Activated CD8-positive, alpha-beta T cell treated with anti-CD3 and anti-CD28 coated beads for 36 hours (primary cell): ENCODE measurements at places on chromosomes 3 and 15. TPM values are rescaled to one million over a fixed set of nuclear protein-coding genes. Genes with fewer than 3 reads are reported as not detected.
A peak's percentile ranks its signal among the peaks of the same experiment; 100 is the strongest.

DNA sequence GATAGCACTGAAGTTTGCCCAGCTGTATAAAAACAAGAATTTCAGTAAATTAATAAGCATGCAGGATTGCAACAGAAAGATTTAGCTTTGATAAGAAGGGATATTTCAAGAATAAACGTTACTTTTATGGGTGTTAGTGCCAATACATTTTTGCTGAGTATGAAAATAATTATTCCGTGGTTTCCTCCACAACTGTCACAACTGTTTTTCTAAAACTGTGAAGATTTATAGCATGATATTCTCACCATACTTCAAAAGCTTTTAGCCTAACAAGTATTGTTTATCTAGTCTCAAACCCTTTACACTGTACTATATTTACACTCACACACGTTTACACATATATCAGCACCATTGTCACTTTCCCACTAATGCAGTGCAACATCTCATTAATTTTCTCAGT, 200.5 kb downstream of the TPRG1 start:
- DNase-seq: no peak

DNA sequence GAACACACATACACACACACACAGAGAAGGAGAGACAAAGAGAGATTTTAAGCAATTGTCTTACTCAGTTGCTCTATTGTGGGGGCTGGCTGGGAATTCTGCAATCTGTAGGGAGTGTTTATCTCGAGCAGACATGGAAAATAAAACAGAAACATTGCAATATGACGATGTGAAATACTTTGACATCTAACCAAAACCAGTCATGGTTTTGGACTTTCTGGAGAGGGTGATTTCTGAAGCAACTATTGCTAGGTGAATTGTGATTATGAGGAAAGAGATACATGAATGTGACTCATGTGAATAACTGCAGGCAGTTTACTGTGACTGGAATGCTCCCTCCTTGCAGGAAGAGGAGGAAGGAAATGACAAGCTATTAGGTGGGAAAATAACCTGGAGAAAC, 12.3 kb upstream of the PHLDB2 start:
- no peak for DNase-seq

- DNase-seq: no peak
Measured at GRCh38 chr3:106014518-106014917, 145.7 kb upstream of the CBLB start.

DNA sequence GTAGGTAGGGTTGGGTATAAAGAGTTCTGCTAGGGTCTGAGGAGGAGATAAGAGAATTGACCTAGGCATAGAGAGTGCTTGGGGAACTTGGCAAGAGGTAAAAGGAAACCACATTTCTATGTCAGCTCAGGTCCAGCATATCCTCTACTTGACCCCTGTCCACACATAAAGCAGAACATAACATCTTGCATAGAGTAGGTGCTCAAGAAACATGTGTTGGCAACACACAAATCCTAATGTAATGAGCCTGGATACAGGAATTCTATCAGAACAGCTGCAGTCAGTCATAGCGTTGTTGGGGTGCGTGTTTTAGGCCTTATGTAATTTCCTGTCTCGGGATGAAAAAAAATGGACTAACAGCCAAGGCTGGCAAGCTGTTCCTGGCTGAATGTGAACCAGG, 35.0 kb upstream of the PLCL2 start:
- DNase-seq: no peak

- DNase-seq: no peak
Measured at GRCh38 chr3:131630097-131630496, 127.3 kb upstream of the MRPL3 start.

- no peak for DNase-seq
Measured at GRCh38 chr3:95200384-95200783, 1137.5 kb downstream of the NSUN3 start.

GRCh38 chr3:185151964-185152409, 873 bp downstream of the C3orf70 start:
- DNase-seq: no peak

- DNase-seq: no peak
Measured at GRCh38 chr3:127768346-127769008, 53.8 kb downstream of the MGLL start.

GRCh38 chr3:16085884-16086608, 88.4 kb upstream of the GALNT15 start:
- no peak for DNase-seq

GRCh38 chr3:59812237-59813147, 762.7 kb upstream of the CFAP20DC start:
- no peak for DNase-seq

GRCh38 chr3:29141918-29142275, 139.0 kb upstream of the RBMS3 start:
- DNase-seq: no peak

DNA sequence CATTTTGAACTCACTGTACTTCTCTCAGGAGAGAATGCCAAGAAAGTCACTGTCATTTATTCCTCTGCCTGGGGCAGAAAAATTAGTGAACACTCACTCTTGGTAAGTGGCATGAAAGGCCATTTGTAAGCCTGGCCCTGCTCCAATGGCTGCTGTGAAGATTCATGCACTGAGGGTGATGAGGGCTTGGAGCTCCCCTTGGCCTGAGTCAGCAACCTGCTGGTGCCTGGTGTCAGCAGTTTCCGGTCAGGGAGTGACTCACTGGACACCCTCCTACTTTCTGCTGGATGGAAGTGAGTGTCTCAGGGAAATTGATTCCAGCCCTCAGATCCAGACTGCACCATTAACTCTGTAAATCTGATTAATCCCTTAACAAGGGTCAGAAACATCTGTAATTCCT, 37.6 kb downstream of the TRA2B start:
- DNase-seq: no peak

DNA sequence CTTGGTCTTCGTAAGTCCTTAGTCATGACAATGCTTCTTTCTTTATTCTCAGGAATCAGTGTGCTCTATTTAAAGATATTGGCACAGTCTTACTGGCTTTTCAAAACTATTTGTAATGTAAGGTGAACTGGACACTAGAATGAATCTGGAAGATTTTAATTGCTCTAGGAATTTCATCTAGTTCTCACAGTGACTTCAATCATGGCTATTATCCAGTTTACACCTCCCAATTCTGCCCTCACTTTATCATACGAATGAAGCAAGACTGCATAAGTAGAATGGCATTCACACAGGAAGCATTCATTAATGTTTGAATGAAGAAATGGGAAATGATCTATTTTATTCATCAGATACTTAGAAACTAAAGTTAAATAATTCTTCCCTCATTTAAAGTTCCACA, 26.7 kb upstream of the DRD3 start:
- no peak for DNase-seq

- no peak for DNase-seq
Measured at GRCh38 chr3:98003306-98003969, 31.2 kb upstream of the RIOX2 start.

DNA sequence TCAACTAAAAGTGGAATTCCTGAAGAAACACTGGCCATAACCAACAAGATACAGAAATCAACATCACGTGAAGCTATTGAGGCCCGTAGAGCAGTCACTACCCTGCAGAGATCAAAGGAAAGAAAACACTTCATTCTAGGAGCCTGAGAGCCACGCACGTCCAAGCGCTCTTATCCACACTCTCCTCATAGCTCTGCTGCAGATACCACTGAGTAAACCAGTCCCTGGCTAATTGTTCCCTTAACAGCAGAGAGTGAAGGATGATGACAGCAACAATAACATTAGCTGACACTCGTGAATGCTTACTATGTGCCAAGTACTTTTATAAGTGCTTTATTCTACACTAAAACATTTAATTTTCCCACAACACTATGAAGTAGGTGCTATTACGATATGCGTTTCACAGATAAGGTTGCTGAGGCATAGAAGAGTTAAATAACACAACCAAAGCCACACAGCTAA, 271.0 kb upstream of the GADL1 start:
- DNase-seq: no peak

DNA sequence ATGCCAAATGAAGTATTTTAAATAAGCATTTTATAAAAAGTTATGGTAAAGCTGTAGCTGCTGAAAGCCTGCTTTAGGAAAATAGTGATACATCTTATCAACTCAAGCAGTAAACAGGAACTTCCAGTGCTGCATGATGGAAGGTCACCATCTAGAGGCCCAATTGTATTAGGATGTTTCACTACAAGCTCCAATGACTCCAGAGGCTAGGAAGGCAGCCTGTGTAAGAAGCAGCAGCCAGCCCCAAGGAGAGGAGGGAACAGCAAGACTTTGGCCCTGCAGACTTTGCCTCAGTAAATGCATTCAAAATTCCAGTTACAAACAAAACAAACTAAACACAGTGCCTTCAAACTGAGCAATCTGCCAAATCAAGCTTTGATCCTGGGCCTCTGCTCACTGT, 32.1 kb downstream of the ILDR1 start:
- DNase-seq: no peak

- peak; percentile 2 for DNase-seq
Measured at GRCh38 chr3:168865022-168865551, 769.4 kb upstream of the GOLIM4 start.

GRCh38 chr15:66046751-66047150, 177.5 kb downstream of the RAB11A start:
- peak; percentile 12 for DNase-seq

- peak; percentile 22 for DNase-seq
Measured at GRCh38 chr15:76903251-76903681, 1.9 kb downstream of the SCAPER start.

DNA sequence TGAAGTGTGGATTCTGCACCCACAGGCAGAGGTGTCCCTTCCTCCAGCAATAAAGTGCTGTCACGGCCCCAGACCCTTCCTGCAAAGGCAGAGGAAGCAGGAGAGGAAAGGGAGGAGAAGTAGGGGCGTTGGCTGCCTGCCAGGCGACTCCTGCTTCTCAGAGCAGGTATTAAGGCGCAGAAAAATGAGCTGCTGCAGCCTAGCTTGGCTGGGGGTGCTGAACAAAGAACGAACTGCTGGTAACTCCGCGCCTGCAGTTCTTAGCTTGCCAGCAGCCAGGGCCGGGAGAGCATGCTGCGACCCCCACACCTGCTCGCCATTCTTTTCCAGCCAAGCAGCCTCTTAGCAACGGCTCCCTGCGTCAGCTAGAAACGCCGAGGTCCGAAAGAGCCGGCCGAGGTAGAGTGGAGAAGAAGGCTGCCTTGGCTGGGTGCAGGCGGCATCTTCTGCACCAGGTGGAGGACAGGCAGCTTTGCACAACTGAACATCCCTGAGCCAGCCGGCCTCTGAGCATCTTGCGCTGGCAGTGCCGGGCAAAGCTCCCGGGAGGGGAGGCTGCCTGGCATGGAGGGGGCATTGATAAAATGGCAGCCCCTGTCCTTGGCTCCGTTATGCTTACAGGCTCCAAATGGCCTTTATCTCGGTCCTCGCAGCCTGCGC, 296.0 kb downstream of the MEX3B start:
- no peak for DNase-seq

DNA sequence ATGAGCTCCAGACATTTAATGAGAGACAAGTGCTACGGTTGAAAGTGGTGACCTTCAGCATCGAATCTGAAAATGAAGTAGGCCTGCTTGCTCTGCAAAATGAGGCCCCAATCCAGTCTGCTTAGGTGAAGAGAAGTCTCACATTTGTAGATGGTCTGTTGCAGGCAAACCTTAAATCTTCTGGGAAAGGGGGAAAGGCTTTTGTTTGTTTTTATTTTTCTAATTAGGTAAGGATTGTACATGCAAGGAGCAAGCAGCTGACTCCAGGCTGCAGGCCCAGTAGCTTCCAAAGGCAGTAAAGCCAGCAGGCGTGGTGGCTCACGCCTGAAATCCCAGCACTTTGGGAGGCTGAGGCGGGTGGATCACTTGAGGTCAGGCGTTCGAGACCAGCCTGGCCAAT, 74.3 kb downstream of the HMG20A start:
- DNase-seq: no peak

- DNase-seq: no peak
Measured at GRCh38 chr3:166634091-166634746, 745.9 kb downstream of the ZBBX start.

DNA sequence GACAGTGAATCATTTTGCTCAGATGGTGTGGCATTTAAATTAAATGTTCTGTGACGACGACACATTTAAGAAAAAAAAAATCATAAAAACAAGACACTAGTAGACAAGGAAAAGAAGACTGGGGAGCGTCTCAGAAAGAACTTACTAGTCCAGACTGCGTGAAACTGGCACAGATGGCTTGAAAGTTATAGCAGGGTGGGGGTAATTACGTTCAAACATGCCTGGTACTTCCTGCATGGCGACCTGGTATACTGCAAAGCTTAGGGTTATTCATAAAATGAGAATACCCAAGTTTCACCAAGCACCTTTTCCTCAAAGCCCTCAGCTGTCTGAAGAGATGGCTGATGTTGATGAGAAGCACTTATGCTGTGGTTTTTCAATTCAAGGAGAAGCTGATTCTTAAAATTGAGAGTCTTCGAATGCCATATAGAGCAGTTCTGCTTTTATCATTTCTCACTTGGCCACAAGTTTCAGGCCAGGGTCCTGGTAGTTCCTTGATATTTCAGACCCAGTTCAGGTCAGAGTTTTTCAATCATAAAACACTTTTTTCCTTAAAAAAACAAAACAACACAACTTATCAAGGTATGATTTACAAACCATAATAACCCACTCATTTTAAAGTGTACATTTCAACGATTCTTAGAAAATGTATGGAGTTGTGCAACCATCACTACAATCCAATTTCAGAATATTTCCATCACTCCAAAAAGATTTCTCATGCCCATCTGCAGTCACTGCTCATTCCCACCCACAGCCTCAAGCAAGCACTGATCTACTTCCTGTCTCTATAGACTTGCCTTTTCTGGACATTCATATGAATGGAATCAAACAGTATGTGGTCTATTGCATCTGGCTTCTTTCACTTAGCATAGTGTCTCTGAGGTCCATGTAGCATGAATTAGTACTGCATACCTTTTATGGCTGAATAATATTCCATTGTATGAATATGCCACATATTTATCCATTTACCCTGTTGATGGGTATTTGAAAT, 24.7 kb downstream of the PCOLCE2 start:
- no peak for DNase-seq

DNA sequence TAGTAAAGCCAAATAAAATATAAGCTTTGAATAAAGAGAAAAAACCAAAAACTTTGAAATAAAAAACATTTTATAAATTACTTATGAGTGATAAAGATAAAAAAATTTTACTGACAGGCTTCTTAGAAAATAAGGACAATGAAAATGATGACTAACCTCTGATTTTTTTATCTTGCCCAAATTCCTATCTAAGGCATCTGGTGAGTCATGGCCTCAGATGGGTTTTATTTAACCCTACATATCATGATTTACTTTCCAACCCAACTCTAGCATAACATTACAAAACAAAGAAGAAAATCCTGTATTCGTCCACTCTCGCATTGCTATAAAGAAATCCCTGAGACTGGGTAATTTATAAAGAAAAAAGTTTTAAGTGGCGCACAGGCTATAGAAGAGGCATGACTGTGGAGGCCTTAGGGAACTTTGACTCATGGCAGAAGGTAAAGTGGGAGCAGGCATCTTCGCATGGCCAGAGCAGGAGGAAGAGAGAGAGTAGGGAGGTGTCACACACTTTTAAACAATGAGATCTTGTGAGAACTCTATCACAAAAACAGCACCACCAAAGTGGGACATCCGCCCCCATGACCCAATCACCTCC, 152.1 kb downstream of the NEK10 start:
- DNase-seq: no peak

ROPN1 gene
- total RNA-seq: not detected

STRIT1 gene
- not detected for total RNA-seq

GPR171 gene
- 101 TPM for total RNA-seq

EXD1 gene
- not detected for total RNA-seq

PLAAT1 gene
- not detected for total RNA-seq

CKMT1A gene
- 0.38 TPM for total RNA-seq

CPLX3 gene
- total RNA-seq: 0.11 TPM

KIF15 gene
- 41.9 TPM for total RNA-seq

LMAN1L gene
- 0.11 TPM for total RNA-seq

KLHL40 gene
- total RNA-seq: not detected

PIERCE2 gene
- not detected for total RNA-seq

UBE2E2 gene
- total RNA-seq: 16.5 TPM

REC114 gene
- total RNA-seq: not detected

WNT5A gene
- not detected for total RNA-seq

TP63 gene
- 0.07 TPM for total RNA-seq
